ENCODE measurements at places on chromosomes 13 and 19.

DNA sequence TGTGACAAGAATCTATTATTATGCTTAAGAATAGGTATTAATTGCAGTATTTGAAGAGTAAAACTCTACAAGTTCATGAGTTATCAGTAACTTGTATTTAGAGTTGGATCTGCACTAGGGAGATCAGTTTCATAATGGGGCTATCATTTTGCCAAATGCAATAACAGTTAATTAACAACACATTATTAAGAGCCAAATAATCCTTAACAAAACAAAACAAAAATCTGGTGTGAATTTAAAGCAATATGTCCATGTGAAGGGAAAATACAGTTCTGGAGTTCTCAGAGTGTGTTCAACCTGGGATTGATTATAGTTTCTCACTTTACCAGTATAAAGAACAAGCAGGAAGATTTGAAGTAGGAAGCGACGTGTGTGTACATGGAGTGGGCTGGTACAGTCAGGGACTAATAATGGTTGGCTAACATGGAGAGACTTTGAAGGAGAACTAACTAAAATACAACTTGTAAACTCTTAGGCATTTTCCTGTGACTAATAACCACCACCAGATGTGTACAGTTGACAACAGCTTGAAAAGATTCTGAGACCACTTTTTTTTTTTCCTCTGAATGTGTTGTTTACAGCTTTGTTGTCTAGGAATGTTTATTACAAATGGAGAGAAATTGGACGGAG, 58.5 kb downstream of the POSTN start:
- DNase-seq: no peak

GRCh38 chr19:50000841-50001557, 24.2 kb downstream of the VRK3 start:
- DNase-seq: no peak

- no peak for DNase-seq
Measured at GRCh38 chr13:45156565-45157361, 36.5 kb downstream of the GTF2F2 start.

- DNase-seq: no peak
Measured at GRCh38 chr19:49155005-49155819, at the start of gene HRC. HRC (minus strand) TSS chr19:49155396; CDS start chr19:49155237, 159 bp downstream.

GRCh38 chr13:22210134-22210930, 539.5 kb downstream of the FGF9 start:
- no peak for DNase-seq

GRCh38 chr19:42250183-42250665, 4.7 kb downstream of the ERF start:
- no peak for DNase-seq

DNA sequence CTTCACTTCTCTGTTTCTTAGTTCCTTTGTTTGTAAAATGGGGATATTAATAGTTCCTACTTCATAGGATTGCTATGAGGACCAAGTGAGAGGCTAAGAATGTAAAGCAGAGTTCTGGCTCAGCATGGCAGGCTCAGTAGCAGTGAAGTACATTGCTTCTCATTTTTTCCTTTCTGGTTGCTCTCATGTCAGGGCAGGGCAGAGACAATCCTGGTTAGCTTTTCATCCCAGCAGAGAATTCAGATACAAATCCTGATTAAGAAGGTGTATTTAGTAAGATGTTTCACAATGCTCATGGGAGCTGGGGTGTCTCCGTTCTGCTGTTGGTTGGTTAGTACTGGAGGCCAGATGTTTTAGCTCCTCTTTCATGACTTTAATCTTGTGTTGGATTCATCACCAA, 42.9 kb downstream of the WASF3 start:
- DNase-seq: no peak
